ENCODE measurements at places on chromosomes 1 and 21.

- no peak for DNase-seq
Observed at GRCh38 chr1:237910834-237911233, 20.1 kb upstream of the ZP4 start.

- DNase-seq: no peak
Observed at GRCh38 chr1:113652771-113653170, 106.5 kb downstream of the PHTF1 start.

GRCh38 chr1:192861860-192862259, 53.0 kb downstream of the RGS2 start:
- no peak for DNase-seq

- no peak for DNase-seq
Observed at GRCh38 chr1:1080951-1081310, 6.8 kb upstream of the RNF223 start.

- DNase-seq: no peak
Observed at GRCh38 chr1:191624044-191624443, 534.2 kb upstream of the RGS18 start.

GRCh38 chr21:19547951-19548840, 1144.6 kb upstream of the TMPRSS15 start:
- no peak for DNase-seq

DNA sequence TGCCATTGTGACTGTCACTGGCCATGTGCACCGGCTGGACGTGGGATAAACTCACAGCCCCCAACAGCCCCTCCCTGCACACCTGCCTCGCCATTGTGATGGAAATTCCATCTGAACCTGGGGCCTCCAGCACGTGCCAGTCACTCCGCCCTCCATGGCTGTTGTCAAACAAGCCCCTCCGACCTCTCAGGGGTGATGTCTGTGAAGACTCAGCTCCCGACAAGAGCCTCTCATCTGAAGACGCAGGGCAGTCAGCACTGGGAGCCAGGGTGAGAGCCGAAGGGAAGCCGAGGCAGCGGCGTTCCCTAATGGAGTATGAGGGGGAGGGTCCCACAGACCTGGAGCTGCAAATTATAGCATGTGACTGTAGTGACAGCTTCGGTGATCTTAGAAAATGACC, 1.4 kb upstream of the KRTAP10-2 start:
- DNase-seq: no peak

GRCh38 chr1:89927049-89927448, 67.9 kb upstream of the ZNF326 start:
- no peak for DNase-seq

- DNase-seq: no peak
Observed at GRCh38 chr21:38455403-38455802, 42.9 kb downstream of the ERG start.

DNA sequence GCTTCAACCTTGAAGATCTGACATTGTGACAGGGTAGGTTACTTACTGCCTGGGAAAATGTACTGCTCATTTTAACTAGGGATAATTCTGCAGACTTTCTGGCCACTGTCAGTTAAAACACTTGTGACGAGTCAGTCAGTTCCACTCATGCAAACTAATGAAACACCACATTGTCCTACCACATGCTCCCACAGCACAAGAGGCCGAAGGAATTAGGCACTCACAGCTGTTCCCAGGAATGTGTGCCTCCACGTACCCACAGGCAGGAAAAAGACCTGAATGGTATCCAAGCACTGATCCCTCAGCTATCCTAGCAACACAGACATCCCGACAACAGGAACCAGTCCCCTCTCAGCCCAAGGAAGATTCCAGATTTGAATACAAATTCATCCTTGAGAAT, 12.3 kb downstream of the BCAR3 start:
- no peak for DNase-seq

DNA sequence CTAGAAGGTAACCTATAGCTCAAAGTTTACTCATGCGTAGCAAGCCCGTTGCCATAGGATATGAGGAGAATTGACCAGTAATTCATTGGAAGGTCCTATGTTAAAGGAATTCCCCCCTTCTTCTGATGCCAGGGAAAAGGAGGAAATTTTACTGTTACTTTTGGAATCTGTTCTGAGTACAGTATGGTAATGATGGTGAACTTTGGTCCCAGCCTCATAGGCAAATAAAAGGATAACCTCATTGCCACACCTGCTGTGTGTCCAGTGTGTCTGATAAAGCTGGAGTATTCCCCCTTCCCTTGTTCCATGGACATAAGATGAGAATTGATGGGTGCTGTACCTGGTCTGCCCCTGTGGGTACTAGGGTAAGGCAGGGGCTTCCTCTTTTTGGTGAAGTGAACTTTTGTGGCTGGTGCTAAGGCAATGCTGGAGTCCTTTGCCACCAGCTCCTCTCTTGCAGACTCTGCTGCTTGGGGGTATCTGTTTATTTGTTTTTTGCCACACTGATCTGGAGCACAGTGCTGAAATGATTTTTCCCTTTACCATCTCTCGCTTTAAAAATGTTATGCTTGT, 22.2 kb downstream of the MPZ start:
- no peak for DNase-seq

- no peak for DNase-seq
Observed at GRCh38 chr1:2494323-2494693, 18.2 kb downstream of the PLCH2 start.

- DNase-seq: no peak
Observed at GRCh38 chr1:162081316-162081715, 11.8 kb downstream of the NOS1AP start.

DNA sequence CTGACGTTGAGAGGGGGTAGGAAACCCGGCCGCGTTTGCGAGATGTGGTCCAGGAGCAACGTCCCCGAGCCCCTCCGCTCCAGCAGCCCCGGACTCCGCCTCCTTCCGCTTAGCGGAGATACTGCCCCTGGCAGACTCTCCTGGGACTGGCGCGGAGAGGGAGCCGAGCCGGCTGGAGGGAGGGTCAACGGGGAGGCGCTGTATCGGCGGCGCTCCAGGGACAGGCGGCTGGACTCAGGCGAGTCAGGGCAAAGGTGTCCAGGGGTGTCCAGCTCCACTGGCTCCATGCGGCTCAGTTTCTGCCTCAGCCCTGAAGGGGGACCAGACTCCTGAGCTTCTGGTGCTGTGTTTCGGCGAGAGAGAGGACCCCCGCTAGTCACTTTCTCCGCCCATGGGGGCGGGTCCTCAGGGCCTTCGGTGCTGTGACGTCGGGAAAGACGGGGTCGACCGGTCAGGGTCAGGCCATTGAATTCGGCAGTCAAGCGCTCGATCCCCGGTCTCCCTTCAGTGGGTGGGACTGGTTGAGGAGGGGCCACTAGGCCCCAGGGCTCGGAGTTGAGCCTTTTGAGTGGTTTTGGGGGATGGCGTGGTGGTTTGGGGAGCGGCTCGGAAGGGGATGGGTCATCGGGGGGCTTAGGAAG, 2.8 kb upstream of the LIX1L start:
- no peak for DNase-seq

DNA sequence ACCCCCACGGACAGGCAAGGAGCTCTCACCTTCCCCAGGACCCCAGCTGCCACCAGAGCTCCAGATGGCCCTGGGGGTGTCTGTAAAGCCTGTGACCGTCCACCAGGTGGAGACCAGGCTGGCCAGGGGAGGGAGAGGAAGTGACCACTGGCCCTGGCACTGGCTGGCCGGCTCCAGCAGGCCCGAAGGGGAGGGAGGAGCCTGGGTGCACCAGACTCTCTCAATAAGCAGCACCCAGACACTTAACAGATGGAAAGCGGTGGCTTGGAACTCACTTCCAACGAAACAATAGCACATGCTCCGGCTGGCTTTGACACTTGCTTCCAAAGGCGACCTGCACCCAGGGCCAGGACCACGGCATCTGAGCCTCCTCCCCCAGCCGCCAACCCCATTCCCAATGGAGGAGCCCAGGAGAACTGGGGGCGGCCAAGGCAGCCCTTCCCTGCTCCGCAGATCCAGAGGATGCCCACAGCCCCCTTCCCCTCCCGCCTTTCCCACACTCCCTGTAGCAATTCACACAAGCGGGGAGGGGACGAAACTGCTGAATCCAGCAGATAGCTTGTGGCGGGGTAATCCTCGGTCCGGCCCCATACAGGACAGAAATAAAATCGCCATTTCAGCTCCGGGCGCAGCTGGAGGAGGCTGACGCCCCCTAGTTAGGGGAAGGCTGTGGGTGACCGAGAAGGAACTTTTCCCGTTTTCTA, 742 bp upstream of the PDE9A start:
- DNase-seq: no peak

DNA sequence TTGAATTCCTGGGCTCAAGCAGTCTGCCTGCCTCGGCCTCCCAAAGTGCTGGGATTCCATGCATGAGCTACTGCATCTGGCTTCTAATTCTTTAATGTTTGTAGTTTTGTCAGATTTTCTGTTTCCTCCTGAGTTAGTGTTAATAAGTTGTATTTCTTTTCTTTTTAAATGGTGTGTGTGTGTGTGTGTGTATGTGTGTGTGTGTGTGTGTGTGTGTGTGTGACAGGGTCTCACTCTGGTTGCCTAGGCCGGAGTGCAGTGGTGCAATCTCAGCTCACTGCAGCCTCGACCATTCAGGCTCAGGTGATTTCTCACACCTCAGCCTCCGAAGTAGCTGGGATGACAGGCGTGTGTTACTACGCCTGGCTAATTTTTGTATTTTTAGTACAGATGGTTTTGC, 50.2 kb downstream of the ADARB1 start:
- DNase-seq: no peak

DNA sequence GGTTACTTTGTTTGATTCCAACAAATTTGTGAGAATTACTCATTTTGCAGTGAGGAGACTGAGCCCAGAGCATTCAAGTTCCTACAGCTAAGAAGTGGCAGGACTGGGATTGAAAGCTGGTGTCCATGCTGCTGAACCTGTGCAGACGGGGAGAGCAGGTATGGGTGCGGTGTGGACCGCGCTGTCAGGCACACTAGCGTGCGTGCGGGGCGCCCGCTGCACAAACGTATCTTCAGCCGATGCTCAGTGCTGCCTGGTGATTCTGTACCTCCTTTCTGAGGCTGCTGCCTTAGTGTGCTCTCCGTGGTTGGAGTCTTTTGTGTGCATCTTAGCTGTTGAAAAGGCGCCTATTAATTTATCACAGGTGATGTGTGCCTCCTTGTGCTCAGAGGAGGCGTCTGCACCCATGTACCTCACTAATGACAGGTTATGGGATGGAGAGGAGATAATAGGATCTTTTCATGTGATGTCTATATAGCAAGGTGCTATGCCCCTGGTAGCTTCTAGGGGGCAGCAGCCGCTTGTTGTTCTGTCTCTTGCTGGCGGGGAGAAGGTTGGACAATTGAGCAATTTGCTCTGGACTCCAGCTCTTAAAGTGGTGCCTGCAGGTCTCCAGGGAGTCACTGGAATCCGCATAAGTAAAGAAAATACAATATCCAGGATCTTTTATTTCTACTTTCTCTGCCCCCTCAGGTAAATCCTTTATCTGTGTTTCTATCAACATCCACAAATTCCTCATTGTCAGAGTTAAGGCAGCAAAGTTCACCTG, 32.5 kb downstream of the PEX14 start:
- DNase-seq: peak; percentile 30

DNA sequence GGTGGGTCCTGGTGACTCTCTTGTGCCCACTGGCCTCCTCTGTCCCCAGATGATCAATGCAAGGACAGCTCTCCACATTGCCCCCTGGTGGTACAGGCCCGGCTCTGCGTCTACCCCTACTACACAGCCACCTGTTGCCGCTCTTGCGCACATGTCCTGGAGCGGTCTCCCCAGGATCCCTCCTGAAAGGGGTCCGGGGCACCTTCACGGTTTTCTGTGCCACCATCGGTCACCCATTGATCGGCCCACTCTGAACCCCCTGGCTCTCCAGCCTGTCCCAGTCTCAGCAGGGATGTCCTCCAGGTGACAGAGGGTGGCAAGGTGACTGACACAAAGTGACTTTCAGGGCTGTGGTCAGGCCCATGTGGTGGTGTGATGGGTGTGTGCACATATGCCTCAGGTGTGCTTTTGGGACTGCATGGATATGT, 10.8 kb downstream of the ADAMTSL4 start:
- no peak for DNase-seq
